ENCODE measurements at places on chromosomes 16 and 17.

DNA sequence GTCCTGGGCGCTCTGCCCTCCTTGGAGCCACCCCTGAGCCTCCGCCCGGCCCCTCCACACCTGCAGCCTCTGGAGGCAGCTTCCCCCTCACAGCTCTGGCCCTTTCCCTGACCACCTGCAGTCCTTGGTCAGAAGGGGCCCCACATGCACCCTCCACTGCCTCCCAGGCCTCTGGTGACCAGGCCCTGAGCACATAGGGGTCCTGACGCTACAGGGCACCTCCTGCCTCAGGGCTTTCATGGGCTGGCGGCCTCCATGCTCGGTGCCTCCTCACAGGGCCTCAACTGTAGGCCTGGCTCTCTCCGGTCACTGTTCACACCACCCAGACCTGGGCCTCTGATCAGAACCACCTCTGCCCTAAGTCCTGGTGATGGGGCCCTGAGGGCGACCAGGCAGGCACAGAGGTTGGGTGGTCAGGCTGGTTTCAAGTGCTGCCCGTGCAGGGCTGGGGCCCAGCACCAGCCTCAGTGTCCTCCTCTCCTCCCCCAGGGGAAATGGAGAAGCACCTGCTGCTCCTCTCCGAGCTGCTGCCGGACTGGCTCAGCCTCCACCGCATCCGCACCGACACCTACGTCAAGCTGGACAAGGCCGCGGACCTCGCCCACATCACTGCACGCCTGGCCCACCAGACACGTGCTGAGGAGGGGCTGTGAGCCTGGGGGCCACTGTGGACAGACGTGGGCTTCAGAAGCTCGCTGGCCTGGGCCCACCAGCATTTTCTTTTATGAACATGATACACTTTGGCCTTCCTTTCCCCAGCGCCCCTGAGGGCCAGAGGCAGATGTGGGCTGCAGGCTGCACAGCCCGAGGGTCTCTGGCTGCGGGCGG lies 3.9 kb downstream of the APRT start:
- no peak for DNase-seq

GRCh38 chr17:71378036-71378435 lies 742.8 kb upstream of the SOX9 start:
- no peak for DNase-seq

GRCh38 chr16:11165349-11165748 lies 90.7 kb downstream of the SOCS1 start:
- no peak for DNase-seq

DNA sequence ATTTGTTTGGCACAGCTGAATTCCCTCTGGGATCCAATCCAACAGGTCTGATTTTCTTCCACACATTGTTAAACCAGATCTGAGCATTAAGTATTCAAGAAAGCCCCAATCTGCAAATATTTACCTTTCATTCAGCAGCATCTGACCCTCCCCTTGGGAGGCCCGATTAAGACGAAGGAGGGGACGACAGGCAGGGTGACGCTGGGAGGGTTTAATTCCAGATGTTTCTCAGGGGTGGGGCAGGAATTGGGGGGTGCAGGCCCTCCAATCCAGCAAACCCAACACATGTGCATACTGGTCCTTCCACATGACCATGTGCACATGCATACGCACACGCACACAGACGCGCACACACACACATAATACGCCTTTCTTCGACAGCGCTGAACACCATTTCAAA lies 240.5 kb downstream of the GSG1L start:
- no peak for DNase-seq

- no peak for DNase-seq
Measured at GRCh38 chr16:16120382-16121184, 102.7 kb downstream of the ABCC6 start.

DNA sequence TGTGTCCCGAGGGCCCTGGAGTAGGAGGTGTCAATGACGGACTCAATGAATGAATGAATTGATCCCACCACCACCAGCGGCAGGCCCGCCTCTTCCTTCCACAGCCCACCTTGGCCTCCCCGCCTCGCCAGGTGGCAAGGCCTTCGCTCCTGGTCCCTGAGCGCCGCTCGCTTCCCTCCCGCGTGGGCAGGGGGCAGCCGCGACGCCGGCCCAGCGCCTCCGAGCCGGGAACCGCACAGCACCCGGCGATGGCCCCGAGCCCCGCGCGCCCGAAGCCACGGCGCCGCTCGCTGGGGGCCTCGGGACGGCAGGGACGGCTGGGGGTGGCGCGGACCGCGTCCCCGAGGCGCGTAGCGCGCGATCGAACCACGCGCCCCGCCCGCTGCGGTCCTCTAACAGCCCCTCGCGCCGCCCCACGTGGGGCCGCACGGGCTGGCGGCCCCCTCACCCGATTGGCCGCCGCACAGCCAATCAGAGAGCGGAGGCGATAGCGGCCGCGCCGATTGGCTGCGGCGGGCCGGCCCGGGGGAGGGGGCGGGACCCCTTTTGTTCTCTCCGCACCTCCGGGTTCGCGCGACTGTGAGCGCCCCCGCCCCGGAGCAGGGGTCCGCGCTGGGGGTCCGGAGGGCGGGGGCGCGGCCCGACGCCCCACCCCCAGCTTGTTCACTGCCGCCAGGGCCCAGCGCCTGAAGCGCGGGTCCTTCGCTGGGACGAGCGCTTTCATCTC lies 31.4 kb downstream of the ACTG1 start:
- DNase-seq, result no peak

GRCh38 chr16:14955546-14956231 lies 18.4 kb downstream of the NPIPA1 start:
- DNase-seq, result no peak

- no peak for DNase-seq
Measured at GRCh38 chr17:41428591-41429291, 4.4 kb upstream of the KRT37 start.

DNA sequence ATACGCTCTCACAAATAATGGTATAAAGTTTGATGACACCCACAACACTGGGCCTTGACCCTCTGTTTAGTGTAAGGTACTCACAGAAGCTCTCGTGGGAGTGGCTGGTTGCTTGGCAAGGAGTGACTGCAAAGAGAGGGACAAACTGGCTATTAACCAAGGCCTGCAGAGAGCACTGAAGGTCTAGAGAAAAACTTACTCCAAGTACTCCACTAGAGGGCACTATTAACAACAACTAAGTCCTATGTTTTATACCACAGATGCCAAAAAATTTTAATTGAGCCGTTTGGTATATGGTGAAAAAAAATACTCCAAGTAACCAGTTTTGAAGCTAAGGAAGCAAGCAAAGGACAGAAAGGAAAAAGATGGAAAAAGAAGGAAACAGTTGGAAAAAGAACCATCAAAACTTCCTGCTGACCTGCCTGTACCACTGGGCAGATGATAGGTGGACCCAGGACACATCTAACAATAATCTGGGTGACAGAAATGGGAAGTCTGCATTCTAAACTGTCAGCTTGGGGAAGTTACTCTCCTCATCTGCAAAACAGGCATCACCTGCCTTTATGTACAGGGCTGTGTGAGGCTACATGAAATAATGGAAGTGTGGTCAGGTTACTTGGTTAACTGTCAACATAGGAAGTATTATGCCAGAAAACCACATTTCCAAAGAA lies 23.2 kb downstream of the DYNC1LI2 start:
- no peak for DNase-seq

DNA sequence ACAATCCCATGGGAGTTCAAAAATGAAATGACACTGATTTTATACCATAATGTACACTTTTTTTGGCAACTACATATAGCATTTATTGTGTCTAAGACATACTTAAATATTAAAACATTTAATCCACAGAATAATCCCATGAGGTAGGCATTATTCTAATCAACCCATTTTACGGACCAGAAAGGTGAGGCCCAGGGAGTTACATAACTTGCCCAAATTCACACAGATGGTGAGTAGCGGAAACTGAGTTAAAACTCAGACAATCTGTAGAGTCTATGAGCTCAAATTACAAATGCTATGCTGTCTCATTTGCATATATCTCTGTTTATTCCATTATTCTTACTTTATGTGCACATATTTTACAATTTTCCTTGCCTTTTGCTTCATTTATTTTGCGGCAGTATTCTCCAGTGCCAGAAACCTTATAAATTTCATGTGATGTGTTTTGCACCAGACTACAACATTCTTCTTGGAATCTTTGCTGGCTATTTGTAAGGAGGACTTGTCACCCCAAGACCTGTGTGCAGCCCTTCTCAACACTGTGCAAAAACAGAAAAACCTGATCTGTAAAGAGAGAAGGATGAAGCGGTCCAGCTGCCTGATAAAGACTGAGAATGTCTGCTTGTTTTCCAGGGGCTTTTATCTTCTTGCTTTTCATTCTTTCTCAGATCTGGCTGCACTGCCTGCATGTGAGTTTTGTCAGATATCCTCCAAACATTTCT lies 2.3 kb upstream of the ABCA9 start:
- DNase-seq, result no peak

DNA sequence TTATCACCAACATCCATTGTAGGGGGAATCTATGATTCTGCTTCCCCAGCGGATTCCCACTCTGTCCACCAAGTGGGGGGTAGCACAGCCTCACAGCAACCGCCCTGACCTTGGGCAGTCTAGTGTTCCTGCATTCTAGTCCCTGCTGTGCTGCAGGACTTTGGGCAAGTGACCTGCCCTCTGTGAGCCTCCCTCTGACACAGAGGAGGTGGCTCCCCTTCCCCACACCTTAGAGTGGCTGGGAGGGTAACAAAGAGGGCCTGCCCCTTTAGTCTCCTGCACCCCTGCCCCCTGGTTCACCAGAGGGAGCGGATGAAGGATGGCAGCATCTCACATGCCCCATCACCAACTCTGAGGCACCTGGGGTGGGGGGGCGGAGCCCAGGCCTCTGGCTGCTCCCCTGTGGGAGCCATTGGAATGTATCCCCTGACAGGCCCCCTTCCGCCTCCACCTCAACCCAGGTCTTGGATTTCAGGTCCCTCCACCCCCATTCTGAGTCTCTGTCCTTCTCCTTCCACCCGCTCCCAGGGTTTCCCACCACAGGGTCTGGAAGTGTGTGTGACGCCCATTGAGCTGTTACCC lies 10.1 kb downstream of the GAS2L2 start:
- no peak for DNase-seq

DNA sequence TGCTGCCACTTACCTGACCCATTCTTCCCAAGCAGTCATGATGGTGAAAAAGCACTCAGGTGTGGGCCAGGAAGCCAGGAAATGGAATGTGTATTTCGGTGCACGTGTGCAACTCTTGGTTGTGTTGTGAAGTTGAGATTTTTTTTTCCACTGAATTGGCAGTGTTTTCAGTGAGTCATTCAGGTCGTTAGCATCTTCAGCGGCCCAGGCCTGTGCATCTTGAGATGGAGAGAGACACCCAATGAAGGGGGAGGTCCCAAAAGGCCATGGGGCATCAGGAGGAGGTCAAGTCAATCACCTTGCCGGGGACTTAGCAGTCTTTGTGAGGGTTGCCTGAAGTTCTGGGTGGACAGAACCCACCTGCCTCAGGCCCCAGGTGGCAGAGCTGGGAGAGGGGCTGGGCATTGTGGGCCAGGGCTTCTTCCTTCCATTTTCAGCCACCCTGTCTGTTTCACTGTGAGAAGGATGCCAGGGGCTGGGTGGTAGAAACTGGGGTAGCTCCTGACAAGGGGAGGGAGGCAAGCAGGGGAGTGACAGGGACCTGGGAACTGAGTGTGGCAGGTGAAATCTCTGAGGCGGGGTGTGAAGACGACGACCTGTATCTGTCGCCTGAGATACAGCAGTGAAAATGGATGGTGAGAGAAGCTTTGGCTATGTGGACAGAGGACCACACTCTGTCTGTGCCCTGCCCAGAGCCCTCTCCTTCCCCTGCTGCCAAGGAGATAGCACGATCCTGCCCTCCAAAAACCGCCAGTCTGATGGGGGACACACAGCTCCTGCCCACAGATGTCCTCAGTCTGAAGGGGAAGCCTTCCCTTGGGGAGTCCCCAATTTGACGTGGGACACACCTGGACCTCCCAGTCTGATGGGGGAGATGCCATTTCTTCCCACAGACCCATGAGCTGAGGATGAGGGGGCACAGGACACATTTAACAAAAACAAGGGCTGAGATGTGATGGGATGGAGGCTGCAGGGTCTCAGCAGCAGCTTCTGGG lies 11.9 kb downstream of the TBKBP1 start:
- DNase-seq, result no peak

GRCh38 chr16:643050-643368 lies 1.4 kb downstream of the MCRIP2 start:
- DNase-seq, result no peak

DNA sequence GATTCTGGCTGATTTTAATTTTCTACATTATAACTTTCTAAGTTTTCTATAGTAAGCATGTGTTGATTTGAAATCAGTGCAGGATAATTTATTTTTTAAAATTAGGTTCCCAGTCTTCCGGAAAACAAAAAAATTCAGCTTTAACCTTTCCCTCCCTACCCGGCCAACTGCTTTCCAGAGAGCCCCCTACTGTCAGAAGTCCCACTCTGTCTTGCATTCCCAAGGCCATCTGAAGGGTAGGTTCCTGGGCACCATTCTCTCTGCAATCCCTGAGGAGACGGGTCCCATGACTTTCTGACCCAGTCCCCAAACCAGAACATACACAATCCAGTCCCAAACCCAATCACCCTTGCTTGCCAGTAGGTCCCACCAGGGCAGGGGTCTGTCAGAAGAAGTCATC lies 200.3 kb downstream of the CYLD start:
- no peak for DNase-seq

DNA sequence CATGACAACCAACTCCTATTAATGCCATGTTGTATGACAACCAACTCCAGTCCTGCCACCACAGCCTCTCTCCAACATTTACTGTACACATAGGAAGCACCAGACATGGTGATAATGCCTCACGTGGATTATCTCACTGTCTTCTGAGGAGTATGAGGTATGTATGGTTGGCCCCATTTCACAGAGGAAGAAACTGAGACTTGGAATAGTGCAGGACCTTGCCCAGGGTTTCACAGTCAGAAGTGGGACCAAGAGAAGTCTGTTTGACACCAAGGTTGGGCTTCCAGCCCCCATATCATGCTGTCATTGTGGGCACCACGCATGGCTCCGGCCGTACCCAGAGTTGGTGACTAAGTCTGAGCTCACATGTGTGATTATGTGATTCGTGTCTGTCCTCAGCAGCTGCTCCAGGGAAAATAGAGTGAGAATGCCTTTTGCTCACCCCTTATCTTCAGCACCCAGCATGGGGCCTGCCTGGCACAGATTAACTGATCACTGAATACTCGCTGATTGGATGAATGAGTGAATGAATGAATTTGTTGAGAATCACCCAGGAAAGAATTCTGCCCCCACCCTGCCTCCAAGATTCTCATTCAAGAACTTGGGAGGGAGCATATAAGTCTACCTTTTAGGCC lies 204.1 kb upstream of the NLRP1 start:
- DNase-seq, result no peak

- no peak for DNase-seq
Measured at GRCh38 chr16:67246756-67247191, 507 bp downstream of the FHOD1 start.
